ENCODE measurements at places on chromosomes 2 and 18.

DNA sequence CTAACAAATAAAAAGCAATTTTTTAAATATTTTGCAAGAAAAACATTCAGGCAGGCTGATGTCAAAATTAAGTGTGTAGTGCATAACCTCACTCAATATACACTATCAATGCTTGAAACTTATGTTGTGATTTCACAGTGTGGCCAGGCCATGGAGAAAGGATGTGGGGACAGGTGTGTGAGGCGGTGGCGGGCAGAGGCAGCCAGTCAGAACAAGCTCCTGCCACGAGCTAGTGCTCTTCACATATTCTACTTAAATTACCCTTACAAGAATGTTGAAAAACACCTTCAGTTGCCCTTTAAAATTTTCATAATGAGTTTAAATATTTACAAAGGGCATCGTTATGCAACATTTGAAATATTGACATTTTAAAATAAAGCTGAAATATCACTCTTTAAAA lies 43.2 kb downstream of the CYB5A start:
- DNase-seq: no peak

GRCh38 chr2:20668871-20669475 lies 2.0 kb downstream of the GDF7 start:
- no peak for DNase-seq

DNA sequence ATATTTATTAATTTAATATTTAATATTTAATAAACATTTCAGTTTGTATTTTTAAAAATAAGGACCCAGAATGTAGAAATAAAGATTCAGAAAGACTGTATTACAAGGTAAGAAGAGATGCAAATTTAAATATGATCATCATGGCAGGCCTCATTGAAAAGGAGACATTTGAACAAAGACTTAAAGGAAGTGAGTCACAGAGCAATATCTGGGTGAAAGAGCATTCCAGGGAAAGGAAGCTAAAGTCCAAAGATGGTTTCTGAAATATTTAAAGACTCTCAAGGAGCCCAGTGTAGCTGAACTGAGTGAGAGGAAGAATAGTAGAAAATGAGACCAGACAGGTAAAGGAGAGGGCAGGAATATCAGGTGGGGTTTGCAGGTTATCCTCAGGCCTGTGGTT lies 5.9 kb downstream of the SCYGR4 start:
- no peak for DNase-seq

- no peak for DNase-seq
Measured at GRCh38 chr2:239967553-239968036, 57.5 kb downstream of the NDUFA10 start.

GRCh38 chr2:54574107-54574859 lies 118.2 kb downstream of the SPTBN1 start:
- no peak for DNase-seq

DNA sequence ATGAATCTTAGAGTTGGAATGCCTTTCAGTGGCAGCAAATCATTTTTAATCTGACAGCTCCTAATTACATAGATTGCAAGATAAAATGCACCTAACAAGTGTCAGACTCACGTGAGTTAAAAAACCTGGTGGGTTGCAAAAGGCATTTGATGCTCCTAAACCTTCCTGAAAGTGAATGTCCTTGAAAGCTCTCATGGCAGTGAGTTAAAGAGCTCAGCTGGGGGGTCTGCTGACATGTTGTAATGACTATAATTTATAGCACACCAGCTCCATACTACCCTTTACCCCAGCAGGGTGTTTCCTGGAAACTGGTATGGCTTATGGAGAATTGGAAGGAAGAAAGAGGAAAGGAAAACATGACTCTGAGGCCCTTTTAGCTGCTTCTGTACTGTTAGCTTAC lies 91.9 kb upstream of the CAVIN2 start:
- DNase-seq: no peak

GRCh38 chr2:9639000-9639602 lies 8.3 kb upstream of the YWHAQ start:
- no peak for DNase-seq

- DNase-seq: no peak
Measured at GRCh38 chr2:66523377-66523969, 88.5 kb downstream of the MEIS1 start.

DNA sequence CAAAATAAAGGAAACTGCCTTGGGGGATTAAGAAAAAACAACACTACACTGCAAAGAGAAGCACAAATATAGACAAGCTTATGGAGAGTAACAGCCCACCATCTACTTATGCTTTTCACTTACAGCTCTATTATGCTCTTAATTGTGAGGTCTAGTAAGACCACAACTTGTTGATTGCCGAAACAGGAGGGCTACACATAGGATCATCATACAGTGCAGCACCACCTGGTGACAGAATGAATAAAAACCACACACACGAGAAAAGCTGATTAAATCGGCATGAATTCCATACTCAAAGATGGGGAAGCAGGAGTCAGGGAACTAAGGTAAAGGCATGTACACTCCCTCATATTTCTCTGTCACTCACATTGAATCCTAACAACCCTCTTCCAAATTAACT lies 259.2 kb downstream of the IKZF2 start:
- no peak for DNase-seq

DNA sequence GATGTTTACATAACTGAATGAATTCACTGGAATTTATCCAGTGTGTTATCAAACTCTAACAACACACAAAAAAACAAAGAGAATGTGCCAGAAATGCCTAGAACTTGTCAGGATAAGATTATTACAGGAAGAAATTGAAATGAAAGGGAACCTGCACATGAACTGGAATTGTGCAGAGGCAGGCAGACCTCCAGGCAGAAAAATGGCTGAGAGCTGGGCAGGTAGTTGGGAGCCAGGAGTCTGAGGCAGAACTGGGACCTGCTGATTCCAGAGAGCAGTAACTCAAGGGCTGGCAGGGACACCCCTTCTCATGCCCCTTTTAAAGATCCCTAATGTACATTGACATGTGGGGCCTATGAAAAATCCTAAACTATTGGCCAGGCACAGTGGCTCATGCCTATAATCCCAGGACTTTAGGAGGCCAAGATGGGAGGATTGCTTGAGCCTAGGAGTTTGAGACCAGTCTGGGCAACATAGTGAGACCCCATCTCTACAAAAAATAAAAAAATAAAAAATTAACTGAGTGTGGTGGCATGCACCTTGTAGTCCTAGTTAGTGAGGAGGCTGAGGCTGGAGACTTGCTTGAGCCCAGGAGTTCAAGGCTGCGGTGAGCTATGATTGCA lies 674 bp upstream of the SP110 start:
- DNase-seq: no peak

- no peak for DNase-seq
Measured at GRCh38 chr2:9319338-9319715, 104.0 kb downstream of the ITGB1BP1 start.

DNA sequence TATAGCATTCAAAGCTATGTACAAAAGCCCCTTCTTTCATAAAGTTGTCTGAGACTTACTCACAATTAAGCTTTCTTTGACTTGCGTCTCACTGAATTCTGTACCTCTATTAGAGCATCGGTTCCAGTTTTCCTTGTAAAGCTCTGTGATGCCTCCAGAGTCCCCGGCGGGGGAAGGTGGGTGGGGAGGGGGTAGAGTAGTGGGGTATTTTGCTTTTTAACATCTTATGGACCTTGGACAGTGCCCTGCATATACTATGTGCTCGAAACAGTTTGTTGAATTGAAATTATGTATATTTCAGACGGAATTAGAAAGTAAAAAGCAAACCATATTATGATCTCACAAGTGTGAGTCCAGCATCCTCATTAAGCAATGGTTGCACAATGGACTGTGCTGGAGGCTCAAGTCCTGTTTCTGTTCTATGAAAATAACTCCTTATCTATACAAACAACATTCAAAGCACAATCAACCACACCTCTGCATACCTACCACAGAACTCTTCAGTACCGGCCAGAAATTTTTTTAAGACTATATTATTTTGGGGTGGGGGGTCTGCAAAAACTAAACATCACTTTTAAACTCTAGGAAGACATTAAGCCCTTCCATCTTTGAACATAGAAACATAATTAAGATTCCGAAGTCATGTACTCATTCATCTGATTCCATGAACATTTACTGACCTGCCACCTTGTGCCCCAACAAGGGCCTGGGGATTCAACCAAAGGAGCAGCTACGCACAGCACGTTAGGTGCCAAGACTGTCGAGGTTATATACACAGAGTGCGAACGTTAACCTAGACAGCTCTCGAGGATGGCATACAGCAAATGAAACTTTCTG lies 908 bp downstream of the STAT1 start:
- DNase-seq: no peak

- no peak for DNase-seq
Measured at GRCh38 chr18:507636-508035, 7.1 kb upstream of the COLEC12 start.

GRCh38 chr2:6826081-6826913 lies 39.4 kb downstream of the CMPK2 start:
- peak; percentile 54 for DNase-seq

Measured in activated T-cell treated with anti-CD3 and anti-CD28 coated beads for 4 hours (primary cell).